Right lobe of liver (tissue), 6 donors: ENCODE measurements at places on chromosomes 11 and 22. TPM values are rescaled to one million over a fixed set of nuclear protein-coding genes. Genes with fewer than 3 reads are reported as not detected.

The PLA2G3 gene
- total RNA-seq = not detected

The UCP2 gene
- 5.2 TPM for total RNA-seq

The OSBPL5 gene
- total RNA-seq = 2.2 TPM

The TMEM135 gene
- 22.8 TPM for total RNA-seq

The WBP2NL gene
- 0.12 TPM for total RNA-seq

The SLC6A5 gene
- not detected for total RNA-seq
